ENCODE measurements at places on chromosomes 1 and 21.

DNA sequence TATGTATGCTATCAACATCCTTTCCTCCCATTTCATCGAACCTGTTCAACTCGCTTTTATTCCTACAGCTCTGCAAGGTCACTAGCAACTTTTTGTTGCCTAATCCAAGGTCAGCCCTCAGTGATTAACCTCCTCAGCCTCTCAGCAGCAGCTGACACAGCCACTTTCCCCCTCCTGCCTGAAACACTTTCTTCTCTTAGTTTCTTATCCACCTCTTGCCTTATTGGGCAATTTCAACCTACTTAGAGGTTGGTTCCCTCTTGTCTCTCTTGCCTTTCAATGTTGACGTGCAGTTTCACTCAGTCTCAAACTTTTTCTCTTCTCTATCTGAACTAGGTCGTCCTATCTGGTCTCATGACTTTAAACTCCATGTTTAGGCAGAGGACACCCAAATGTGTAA, 156.3 kb downstream of the C1orf94 start:
- no peak for DNase-seq

DNA sequence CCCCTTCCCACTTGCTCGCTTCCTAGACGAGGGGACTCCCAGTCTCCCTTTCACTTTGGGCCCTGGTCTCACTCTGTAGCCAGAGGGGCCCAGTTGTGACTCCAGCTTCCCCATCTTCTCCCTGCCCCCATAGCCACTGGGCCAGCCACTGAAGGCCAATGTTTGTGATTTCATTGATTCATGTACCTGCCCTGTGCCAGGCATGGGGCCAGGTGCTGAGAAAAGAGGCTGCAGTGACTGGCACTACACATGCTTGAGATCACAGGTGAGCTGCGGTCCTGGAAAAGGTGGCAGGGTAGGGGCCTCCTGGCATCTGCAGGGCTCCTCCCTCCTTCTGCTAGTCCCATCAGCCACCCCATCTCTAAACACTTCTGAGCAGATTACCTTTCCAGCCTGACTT, 345.3 kb upstream of the VAMP3 start:
- DNase-seq, result no peak

DNA sequence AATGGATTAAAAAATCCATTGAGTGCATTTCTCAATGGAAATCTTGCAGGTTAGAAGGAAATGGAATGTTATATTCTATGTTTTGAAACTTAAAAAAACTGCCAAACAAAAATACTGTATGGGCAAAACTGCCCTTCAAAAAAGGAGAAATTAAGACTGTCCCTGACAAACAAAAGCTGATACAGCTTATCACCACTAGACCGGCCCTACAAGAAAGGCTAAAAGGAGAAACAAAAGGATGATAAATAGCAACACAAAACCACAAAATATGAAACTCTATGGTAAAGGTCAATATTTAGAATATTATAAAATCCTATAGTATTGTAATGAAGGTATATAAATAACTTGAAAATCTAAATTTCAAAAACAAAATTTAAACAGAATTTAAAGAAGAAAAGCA, 60.0 kb downstream of the SLC25A24 start:
- no peak for DNase-seq

DNA sequence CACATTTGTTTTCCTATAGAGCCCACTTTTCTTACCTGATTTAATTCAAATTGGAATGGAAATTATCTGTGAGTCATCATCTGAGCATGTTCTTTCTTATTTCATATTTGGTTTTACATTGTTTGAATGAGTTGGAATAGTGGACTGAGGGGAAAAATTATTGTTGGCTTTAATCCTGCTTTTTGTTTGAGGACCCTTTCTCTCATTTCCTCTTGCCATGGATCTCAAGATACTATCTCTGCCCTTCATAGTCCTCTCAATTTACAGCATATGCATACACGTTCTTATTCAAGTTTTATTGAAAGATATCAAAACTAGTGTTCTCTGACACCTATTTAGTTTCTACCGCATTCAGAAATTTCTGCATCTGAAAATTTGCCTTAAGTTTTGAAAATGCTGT, 5.1 kb downstream of the KCNK2 start:
- DNase-seq, result no peak

GRCh38 chr1:183931646-183932271, 105.8 kb downstream of the COLGALT2 start:
- DNase-seq, result no peak

Data from NCI-H2107 (cell line).